ENCODE measurements at places on chromosomes 16 and 17. TPM values are rescaled to one million over a fixed set of nuclear protein-coding genes. Genes with fewer than 3 reads are reported as not detected.

Gene VMO1
- total RNA-seq: 2.1 TPM

- no peak for DNase-seq
These were observed 5.0 kb downstream of the LYRM1 start for GRCh38 chr16:20905576-20905975.

Gene HIC1
- 28.9 TPM for total RNA-seq

- no peak for DNase-seq
These were observed 38.7 kb downstream of the NLRC5 start for GRCh38 chr16:57028086-57028485.

DNA sequence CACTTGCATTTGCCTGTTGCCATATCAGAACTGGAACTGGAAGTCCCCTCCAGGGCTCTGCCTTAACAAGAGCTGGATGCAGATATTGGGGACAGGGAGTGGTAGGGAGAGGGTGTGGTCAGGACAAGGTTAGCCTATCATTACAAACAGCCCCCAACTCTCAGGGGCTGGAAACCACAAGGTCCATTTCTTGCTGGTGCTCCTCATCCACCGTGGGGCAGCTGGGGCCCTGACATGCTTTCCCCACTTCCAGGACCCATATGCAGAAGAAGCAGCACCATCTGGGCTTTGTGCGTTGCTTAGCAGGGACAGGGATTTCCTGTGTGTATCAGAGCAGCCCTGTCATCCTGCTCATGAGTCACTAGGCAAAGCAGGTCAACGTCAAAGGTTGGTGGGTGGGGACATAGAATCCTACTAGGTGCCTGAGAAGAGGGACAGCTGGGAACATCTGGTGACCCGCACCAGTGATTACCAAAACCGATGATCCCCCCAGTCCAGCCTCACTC lies 26.9 kb downstream of the RGS9 start:
- no peak for DNase-seq

DNA sequence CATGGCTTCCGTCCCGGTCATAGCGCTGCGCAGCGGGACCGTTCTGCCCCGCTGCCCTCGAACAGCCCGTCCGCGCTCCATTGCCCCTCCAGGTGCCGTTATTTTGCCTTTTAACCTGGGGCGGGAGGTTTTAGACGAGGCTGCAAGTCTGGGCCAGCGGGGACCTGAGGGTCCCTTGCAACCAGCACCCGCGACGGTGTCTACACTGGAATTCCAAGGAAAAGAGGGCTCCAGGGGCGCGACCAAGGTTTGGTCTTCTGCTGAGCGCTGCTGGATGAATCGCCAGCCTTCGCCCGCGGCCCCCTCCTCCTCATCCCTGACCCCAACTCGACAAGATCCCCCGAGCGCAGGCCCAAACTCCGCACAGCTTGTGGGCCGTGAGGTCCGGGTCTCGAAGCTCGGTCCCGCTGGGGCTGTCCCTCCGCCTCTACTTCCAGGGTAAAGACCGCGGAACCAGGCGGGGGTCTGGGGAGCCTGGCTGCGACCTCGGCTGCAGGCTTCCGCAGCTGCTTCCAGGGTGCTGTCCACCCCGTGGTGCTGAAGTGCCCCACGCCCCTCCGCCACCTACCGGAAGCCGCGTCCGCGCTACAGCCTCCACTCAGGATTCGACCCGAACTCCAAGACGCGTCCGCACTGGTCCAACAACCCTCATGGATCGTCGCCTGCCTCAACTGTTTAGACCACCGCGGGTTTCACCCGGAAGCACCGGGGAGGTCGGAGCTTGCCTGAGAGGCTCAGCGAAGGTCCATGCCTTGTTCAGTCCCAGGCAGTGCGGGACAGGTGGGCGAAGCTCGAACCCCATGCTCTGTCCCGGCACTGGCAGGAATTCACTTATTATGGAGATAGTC lies 10.1 kb upstream of the CA4 start:
- peak; percentile 85 for DNase-seq

Gene ATP2A1
- 0.96 TPM for total RNA-seq

DNA sequence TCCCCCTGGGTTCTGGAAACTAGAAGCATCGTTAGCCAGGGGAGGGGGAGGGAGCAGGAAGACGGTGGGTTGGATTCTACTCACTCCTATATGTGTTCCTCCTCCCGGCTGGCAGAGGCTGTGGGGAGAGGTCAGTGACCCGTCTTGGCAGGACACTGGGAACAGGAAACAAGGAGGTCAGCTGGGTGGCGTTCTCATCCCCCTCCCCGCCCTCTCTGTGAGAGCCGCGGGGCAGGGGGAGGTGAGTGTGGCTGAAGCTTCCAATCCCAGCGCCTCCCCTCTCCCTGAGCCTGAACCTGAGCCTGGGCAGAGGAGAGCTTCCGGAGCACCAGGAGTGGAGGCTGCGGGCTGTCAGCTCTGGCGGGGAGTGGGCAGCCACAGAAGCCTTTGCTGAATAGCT lies 12.5 kb downstream of the GPRC5C start:
- DNase-seq: no peak

Gene C16orf82
- not detected for total RNA-seq

Gene GPRC5C
- total RNA-seq: 139 TPM

Gene CNEP1R1
- total RNA-seq: 20.3 TPM

Gene CTRL
- total RNA-seq: 0.80 TPM

DNA sequence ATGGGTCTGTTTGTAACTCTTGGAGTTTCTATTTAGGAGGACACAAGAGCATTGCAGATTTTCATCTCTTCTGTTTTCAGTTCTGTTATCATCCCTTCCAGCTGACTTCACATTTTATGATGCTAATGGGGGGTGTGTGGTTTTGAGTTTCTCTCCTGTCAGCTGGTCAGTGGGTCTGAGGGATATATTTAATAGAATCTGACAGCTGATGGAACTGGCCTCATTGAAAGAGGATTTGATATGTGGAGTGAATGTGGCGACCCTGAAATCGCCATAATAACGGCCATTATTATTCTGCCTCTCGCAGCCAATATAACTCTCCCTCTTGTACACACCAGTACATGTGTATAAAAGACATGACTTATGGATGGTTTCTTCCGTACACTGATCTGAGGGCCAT lies 128.1 kb downstream of the SALL1 start:
- DNase-seq: no peak

GRCh38 chr17:68352041-68352440 lies 60.7 kb downstream of the ARSG start:
- DNase-seq: no peak

DNA sequence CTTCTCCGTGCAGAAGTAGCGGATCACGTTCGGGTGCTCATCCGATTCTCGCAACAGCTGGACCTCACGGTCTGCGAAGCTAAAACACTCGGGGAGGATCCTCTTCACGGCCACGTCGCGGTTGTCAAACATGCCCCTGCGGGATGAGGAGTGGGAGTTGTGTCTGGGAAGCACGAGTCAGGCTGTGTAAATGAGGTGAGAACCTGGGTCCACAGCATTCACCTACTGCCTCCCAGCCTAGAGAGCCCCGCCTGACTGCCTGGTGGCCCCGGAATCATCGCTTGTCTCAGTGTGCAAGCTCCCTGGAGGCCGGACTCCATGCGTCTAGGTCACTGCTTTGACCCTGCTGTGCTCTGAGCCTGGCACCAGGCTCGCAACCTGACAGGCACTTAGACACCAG lies 33.9 kb upstream of the ICAM2 start:
- no peak for DNase-seq

DNA sequence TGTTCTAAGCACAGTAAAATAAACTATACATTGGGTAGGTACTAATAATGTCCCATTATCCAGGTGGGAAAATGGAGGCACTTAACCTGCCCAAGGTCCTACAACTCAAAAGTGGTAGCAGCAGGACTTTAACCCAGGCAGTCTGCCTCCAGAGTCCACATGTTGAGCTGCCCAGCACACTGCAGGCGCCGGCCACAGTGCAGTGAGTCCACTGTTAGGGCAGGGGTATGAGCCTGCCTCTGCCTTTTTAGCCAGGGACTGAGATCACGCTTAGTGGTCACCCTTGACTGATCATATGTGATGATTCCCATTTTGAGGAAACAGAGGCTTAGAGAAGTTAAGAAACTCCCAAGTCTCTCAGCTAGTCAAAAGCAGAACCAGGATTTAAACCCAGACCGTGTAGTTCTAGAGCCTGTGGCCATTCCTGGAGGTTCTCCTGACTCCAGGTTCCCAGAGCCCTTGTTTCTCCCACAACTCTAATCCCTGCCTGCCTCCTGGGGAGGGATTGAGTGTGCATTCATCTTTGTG lies 8.4 kb downstream of the CES1 start:
- DNase-seq: no peak

DNA sequence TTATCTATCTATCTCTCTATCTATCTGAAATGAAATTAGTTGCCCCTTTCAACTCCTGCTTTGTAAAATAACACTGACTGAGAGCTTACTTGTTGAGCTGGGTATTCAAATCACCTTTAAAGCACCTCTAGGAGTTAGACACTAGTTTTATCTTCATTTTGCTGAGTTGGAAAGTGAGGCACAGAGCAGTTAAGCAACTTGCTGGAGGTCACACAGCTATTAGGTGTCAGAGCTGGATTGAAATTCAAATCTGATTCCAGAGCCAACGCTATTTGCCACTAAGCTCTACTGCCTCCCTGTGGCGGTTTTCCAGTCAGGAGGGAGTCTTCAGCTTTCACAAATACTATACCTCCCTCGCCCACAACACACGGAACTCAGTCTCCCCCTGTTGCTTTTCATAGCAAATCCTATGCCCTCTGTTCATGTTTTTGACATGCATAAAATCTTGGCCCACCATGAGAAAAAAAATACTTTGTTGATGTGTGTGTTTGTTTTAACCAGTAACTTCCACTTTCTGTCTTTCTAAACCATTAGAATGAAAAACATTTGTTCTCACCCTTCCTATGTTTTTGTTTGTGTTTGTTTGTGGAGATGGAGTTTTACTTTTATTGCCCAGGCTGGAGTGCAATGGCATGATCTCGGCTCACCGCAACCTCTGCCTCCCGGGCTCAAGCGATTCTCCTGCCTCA lies 74.8 kb upstream of the SMURF2 start:
- DNase-seq: peak; percentile 75

DNA sequence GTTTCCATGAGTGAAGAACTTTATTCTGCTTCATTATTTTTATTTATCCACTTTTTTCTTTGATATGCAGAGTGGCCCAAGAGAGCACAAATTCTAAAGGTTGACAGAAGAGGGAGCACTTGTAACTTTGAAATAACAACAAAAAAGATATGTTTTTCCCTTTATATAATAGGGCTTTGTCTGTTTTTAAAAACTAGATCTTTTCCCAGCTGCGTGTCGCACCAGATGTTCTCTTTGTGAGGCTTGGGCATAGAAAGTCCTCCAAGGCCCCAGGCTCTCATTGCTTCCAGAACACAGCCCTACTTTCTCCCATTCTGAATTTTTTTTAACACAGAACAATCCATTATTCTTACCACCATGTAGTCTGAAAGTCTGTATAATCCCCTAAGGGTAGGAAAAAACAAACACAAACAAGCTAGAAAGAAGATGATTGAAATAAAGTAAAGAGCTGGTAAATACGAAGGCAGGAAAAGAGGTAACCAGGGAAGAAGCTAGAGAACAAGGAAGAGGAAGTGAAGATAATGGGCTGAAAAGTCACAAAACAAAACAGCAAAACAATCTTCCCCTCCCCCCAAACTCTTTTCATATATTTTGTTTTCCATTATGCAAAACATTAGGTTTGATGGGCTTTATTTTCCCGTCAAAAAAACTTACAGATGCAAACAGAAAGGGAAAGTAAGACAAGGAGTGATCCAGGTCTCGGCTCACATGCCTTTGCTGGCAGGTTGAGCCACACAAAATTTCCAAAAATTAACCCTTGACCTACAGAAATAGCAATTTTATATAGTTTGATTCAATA lies 160.4 kb downstream of the ABCA8 start:
- DNase-seq: no peak

GRCh38 chr16:68074850-68075555 lies 10.2 kb upstream of the NFATC3 start:
- DNase-seq: peak; percentile 62

DNA sequence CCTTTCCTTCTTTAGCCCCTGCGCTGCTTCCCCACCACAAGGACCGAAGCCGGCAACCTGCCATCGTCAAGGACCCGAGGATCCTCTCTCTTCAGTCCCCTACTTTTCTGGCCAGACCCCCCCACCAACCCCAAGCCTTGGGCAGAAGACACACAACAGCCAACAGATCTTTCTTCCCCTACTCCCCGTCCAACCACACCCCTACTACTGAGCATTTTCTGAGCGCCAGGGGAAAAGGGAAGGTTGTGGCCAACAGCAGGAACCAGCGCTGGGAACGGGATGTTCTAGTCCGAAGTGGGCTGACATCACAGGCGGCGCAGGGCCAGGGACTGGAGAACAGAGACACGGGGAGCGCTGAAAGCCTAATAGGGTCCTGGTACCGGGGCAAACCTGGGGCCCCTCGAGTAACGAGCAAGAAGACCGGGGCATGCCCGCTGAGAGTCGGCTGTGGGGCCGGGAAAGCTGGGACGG lies 528 bp downstream of the PER1 start:
- DNase-seq: peak; percentile 79

DNA sequence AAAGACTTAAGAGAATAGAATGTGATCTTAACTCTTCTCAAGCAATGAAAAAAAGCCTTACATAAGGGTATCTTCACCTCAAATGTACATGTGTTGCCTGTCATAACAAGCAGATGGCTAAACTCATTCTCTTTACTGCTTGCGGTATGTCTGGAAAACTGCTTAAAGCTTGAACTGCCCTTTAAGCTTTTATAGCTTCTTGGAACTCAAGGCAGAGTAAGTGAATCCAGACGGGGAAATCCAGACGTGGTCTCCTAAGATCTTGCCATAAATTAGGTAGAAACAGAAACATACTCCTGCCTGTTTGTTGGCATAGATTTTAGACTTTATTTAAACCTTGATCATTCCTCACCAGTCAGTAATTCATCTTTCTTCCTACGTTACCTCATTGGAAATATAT lies 19.6 kb downstream of the CLUAP1 start:
- DNase-seq: no peak

DNA sequence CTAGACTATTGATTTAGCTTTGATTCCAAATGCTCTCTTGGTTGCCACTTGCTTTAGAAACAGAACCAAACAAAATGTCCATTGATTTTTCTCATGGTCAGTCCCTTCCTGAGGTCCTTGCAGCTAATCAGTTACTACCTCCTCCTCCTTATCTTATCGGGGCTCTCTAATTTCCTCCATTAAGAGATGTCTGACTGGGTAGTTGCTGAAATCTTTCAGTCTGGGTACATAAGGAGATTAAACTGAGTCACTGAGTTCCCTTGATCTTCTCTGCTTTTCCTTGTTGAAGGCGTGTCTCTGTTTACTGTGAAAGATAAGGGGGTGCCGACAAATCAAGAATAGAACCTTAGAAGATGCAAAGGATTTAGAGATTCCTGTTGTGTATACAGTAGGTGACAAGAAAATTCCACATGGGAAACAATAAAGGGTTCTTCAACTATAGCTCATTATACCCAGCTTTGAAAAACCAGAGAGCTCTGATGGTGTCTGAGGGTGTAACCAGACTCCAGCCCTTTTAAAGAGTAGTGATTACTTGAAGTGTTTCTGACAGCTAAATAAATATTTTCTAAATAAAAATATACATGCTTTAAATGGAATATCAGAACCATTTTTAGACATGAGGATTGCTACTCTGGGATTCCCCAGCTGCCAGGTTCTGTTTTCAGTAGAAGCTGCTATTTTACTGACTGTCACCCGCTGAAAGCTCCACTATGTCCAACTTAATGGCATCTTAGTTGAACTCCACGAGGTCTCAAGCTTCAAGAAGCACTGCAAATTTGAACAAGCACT lies 791.3 kb upstream of the SOX9 start:
- DNase-seq: no peak

Gene SOST
- not detected for total RNA-seq

Gene CNTD1
- 0.79 TPM for total RNA-seq

- DNase-seq: no peak
These were observed 31.9 kb downstream of the UBE2O start for GRCh38 chr17:76421044-76421407.

Gene ETV4
- 0.67 TPM for total RNA-seq

Measured in mucosa of descending colon (tissue), 3 donors.